ENCODE measurements at places on chromosomes 1 and 21.

- no peak for DNase-seq
These were observed 308.8 kb downstream of the KIF26B start for GRCh38 chr1:245463392-245464165.

DNA sequence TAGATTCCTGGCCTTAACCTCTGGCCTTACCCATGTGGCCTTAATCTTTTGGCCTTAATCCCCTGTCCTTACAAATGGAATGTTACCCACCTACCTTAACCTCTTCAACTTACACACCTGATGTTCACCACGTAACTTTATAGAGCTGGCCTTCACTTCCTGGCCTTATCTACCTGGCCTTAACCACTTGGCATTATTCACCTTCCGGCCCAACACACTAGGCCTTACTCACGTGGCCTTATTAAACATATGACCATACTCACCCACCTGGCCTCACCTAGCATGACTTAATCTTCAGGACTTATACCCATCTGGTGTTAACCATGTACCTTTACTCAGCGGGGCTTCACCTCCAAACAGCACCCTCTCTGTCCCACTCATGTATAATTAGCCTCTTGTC is 41.7 kb downstream of the EXOC8 start:
- DNase-seq = no peak

DNA sequence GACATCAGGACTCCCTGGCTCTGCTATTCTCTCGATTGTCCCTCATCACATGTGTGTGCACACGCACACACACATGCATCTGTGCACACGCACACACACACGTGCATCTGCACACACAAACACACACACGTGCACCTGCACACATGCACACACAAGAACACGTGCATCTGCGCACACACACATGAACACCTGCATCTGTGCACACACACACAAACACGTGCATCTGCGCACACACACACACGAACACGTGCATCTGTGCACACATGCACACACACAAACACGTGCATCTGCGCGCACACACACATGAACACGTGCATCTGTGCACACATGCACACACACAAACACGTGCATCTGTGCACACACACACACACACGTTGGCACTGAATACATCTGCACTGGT is 14.7 kb downstream of the S100A7A start:
- no peak for DNase-seq

DNA sequence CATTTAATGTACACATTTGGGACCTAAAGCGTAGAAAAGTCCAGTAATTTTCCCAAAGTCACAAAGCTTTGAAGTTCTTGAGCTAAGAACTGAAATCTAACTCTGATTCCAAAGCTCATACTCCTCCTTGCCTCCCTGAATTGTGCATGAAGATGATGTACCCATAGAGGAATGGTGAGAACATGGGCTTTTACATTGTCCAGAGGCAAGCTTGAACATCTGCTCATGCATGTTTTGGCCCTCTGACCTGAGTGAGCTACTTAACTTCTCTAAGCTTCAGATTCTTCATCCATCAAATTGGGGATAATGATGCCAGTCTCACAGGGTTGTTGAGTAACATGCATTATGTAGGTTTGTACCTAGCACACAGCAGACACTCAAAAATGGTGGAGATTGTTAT is 258.4 kb upstream of the HOOK1 start:
- no peak for DNase-seq

DNA sequence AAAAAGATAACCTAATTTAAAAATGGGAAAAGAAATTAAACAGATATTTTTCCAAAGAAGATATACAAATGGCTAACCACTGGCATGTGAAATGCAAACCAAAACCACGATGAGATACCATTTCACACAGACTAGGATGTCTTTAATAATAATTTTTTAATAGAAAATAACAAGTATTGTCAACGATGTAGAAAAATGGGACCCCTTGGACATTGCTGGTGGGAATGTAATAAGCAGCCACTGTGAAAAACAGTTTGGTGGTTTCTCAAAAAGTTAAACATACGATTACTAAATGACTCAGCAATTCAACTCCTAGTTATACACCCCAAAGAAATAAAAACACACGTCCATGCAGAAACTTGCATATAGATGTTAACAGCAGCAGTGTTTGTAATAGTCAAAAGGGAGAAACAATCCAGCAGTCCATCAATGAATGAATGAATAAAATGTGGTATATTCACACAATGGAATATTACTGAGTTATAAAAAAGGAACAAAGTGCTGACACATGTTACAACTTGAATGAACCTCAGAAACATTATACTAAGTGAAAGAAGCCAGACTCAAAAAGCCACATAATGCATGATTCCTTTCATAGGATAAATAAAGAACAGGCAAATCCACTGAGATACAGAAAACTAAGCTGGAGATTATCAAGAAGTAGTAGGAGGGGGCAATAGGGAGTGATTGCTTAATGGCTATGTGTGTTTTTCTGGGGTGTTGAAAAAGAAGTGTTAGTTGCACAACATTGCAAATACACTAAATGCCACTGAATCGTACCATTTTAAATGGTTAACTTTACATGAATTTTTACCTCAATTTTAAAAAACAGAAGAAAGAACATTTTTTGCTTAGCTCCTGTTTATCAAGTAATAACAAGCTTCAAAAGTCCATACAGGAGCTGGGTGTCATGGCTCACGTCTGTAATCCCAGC is 4.1 kb downstream of the PPT1 start:
- DNase-seq = no peak

DNA sequence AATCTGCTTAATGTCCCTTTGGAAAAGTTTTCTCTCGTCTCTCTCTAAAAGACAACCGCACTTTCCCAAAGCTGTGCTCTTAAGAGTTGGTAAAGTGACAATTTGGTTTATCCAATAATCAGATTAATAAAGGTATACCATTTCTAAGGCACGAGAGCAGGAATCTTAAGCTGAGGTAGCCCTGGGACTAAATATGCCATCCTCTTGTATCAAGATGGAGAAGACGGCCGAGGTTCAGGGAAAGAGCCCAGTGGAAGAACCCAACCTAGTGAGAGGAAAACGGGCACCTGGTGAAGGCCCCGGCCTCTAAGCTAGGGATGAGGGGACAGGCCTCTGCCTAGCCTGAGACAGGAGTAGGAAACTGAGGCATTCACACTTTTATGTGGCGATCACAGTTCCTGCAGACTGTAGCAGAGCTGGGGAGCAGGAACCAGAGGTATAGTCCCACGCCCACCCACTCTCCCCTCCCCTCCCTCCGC is 334 bp upstream of the SARS1 start:
- no peak for DNase-seq

DNA sequence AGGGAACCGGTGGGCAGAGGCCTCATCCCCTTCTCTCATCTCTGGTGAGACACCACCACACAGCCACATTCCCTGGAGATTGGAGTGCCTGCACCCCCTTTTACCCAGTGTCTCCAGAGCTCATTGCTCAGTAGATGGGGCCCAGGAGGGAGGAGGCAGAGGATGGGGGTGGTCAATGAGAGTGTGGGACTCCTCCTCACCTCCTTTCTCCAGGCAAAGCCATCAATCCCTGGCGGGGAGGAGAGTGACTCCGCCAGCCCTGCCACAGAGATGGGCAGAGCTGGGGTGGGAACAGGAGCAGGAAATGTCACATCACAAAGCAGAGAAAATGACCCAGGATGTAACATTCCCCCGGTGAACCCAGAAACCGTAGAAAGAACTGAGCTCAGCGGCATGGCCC is 117.2 kb downstream of the MATN1 start:
- no peak for DNase-seq

DNA sequence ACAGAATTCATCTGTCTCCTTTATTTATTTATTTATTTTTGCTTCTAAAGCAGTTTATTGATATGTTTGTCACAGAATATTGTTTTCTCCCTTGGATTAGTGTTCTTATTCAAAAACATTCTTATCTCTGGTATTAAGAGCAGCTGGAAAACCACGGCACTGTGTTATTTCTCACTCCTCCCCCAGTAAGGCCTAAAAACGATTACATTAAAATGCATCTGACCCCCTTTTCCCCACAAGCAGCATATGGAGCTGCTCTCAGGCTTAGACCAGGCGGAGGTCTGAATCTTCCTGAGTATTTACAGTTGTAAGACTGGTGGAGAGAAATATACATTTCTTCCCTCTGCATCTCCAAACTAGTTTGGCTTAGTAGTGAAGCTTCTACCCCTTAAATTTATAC is 86.8 kb downstream of the HLX start:
- no peak for DNase-seq

GRCh38 chr1:36464605-36465393 is 615 bp upstream of the MRPS15 start:
- peak; percentile 32 for DNase-seq

GRCh38 chr21:29822064-29822463 is 117.7 kb downstream of the GRIK1 start:
- no peak for DNase-seq
